Left kidney (tissue), 8 donors: ENCODE measurements at places on chromosomes 3 and 15.

DNA sequence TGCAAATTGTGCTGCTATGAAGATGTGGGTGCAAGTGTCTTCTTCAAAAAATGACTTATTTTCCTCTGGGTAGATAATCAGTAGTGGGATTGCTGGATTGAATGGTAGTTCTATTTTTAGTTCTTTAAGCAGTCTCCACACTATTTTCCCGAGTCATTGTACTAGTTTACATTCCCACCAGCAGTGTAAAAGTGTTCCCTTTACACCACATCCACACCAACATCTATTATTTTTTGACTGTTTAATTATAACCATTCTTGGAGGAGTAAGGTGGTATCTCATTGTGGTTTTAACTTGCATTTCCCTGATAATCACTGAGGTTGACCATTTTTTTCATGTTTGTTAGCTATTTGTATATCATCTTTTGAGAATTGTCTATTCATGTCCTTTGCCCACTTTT lies 19.7 kb upstream of the PSMD6 start:
- DNase-seq: no peak

GRCh38 chr3:122030381-122031122 lies 8.5 kb upstream of the ILDR1 start:
- no peak for DNase-seq

- no peak for DNase-seq
Measured at GRCh38 chr3:127485396-127486170, 105.0 kb downstream of the TPRA1 start.

DNA sequence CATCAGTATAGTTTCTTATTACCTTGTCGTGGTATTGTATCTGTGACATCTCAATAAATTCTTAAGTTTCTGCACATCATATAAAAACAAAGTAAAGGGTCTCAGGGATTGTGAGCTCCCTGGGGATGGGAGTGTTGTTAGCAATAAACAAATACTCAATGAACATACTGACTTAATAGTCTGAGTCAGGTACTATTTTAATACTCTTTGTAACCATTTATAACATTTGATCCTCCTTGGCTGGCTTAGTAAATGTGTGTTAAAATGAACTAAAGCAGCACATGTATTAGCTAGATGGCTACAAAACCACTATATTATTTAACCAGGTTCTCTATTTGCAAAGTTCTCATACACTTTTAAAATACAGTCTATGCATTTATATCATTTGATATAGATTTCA lies 1.8 kb downstream of the ICE2 start:
- no peak for DNase-seq

- DNase-seq: no peak
Measured at GRCh38 chr3:128280481-128281052, 127.3 kb downstream of the EEFSEC start.
